Glutamatergic neuron (in vitro differentiated cells): ENCODE measurements at places on chromosomes 16 and 17.
A peak's percentile ranks its signal among the peaks of the same experiment; 100 is the strongest.

DNA sequence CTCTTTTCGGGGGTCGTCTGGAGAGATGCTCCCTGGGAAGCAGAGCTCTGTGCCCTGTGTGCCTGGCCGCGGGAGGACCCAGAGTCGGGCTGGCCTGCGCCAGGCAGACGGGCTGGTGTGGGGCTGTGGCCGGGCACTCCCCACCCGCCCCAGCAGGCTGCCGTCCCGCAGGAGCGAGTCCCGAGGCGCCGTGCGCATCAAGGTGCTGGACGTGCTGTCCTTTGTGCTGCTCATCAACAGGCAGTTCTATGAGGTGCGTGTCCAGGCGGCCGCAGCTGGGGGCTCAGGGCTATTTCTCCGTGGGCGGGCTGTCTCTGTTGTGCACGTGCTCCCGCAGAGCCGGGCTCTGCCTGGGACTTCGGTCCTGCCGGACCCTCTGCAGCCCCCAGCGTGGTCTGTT lies 15.0 kb downstream of the TSC2 start:
- DNase-seq, result no peak

- no peak for DNase-seq
Observed at GRCh38 chr16:66207883-66208265, 158.6 kb upstream of the CDH5 start.

GRCh38 chr17:48283411-48283810 lies 146.6 kb downstream of the SKAP1 start:
- no peak for DNase-seq

DNA sequence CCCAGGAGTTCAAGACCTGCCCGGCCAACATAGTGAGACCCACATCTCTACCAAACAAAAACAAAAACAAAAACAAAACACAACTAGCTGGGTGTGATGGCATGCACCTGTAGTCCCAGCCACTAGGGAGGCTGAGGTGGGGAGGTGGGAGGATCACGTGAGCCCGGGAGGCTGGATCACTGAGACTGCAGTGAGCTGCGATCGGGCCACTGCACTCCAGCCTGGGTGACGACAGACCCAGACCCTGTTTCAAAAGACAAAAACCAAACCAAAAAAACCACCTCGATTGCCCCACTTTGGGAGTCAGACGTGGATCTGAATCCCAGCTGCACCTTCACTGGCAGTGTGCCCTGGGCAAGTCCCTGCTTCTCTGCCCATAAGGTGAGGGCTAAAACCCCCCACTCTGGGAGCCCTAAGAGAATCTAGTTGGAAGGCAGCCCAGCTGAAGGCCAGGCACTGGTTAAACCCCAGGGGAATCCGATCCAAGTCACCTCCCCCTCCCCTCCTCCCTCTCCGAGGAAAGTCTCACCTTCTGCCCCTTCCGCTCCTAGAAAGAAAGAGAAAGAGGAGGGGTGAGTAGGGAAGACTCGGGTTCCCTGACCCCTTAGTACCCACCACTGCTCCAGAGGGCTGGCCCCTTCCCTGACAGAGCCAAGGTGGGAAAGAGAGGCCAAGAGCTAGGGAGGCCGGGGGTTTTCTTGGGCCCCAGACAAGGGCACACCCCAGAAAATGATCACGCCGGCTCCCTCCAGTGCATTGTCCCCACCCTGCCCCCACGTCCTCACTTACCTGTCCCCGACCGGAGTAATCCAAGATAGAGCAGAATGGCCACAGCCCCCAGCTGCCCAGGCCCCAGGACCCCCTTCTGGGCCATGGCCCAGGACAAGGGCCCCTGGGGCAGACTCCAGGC lies 647 bp downstream of the PRSS8 start:
- DNase-seq, result no peak

DNA sequence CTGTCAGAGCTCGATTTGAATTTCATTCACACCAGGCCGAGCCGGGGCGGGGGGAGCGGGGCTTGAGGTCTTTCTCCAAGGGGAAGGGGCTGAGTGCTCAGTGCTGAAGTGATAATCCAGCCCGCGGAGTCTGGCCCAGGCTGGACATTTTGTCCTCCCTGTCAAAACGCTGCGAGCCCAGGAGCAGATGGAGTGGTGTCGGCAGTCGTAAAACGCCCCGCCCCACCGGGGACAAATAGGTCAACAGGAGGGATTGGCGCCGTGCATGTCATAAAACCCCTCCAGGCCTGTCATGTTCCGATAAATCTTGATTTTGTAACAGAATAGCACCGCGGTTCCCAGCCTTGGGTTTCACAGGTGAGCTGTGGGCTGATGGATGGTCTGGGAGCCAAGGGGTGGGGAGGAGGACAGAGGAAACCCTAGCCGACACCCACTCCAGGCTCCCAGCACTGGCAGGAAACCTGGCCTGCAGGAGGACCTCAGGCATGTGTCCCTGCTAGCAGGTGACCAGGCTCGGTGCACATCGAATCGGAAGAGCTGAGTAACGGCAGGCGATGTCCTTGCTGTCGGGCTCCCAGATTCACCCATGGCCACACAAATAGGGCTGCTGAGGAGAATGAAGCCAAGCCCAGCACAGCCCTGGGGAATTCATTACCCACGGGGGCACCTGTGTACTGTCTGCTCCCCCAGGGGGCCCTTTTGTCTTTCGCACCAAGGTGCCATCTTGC lies 341.4 kb downstream of the FOXL1 start:
- DNase-seq, result no peak

DNA sequence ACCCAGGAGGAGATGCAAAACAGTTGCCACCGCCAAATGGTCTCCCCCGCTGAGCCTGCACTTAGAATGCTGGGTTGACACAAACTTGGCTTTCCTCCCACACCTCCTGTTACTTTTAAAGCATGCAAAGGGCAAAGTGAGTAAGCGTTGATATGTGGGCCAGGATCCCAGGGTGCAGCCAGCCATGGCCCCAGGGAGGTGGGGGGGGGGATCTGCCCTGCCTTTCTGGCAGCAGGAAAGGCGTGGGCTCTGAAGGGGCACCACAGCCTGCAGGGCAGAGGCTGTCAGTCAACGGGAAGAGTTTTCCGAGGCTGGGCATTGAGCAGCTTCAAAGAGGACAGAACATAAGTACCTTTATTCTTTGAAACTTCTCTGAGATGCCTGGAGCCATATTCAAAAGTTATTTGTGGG lies 142.3 kb downstream of the ABCC12 start:
- DNase-seq, result no peak

DNA sequence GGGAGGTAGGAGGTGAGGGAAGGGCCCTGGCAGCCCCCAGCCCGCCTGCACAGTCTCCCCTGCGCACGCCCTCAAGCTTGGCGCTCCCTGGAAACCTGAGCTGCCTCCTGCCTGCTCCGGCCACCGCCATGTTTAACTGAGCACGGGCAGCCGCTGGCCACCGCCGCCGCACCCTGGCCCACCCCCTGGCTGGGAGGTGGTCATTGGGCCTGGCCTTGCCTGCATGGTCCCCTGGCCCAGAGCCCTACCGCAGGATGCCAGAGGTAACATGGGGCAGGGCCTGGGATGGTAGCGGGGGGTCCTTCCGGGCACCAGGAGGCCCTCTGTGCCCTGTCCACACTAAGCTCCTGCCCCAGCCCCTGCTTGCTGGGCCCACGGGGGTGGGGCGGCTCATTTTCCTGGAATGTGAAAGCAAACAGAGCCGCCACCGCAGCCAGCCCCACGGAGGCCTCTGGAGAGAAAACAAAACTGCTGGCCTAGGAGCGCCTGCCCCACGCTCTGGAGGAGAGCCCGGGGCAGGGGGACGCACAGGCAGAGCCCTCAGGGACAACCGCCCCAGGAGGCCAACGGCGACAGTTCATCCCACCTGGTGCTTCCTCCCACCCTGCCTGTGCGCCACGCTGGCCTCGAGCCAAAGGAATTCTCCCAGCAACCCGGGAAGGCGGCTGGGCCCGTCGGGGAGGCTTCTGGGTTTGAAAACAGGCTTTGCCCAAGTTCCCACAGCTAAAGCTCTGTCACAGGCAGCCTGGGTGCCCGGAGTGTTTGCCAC lies 8.9 kb downstream of the NHERF2 start:
- no peak for DNase-seq

- no peak for DNase-seq
Observed at GRCh38 chr16:11232852-11233726, 22.9 kb downstream of the SOCS1 start.

GRCh38 chr16:1571012-1571671 lies 37.7 kb downstream of the TMEM204 start:
- no peak for DNase-seq

DNA sequence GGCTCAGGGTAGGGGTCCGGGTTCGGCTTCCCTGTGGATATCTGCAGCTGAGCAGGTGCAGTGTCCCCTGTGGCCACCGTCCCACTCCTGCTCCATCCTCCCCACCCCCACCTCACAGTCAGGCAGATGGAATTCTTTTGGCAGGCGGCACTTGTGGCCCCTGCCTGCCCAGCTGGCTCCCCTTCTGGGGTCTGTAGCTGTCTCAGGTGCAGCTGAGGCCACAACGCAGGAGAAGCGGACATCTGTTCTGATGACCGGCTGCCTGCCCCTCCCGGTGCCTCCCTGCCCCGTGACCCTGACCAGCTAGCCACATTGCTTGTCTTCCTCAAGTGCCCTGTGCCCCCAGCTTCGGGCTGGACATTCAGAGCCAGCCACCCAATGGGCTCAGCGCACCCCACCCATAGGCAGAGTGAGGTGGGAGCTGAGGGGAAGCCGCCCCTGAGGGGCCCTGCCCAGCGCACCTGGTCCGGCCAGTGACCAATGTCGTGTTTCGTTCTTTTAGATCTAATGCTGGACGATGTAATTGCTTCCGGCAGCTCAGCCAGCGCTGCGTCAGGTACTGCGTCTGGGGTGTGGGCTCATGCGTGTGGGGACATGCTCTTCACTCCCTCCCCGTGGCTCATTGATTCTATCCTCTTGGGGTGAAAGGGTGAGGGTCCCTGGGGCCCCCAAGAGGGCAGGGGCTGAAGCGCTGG lies 25.2 kb upstream of the ABCC3 start:
- DNase-seq, result peak; percentile 68

- DNase-seq, result peak; percentile 72
Observed at GRCh38 chr17:48492401-48493298, 38.2 kb downstream of the HOXB1 start.

DNA sequence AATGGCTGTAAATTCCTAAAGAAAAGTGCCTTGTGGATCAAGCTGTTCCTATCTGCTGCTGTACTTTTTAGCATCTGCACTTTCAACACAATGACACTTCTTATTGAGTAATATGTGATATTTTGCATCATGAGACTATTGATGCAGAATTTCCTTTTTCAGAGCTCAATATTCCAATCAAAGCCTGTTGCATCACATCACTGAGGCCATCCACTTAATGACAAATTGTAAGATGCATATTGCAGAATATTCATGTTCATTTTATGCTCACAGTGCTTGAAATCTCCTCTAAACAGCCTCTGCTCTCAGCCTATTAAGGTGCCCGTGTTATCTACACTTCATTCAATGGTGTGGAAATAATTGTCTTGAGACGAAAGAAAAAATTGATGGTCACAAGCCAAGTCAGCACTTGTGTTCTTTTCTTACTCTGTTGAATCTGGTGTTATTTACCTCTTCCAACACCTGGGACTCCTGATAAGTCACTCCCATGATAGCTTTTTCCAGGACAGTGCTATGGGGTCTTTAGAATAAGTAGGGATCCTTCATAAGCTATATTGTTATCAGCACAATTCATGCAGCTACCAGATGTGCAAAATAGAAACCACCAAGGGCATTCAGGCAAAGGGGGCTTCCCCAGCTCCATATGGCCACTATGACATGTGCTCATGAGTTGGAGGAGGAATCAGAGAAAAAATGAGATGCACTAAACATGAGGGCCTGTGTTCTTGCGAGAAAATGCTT lies 9.3 kb upstream of the SKAP1 start:
- no peak for DNase-seq

- peak; percentile 77 for DNase-seq
Observed at GRCh38 chr17:76369804-76370203, 14.6 kb upstream of the SPHK1 start.

GRCh38 chr17:57394375-57394774 lies 138.1 kb downstream of the MSI2 start:
- no peak for DNase-seq

DNA sequence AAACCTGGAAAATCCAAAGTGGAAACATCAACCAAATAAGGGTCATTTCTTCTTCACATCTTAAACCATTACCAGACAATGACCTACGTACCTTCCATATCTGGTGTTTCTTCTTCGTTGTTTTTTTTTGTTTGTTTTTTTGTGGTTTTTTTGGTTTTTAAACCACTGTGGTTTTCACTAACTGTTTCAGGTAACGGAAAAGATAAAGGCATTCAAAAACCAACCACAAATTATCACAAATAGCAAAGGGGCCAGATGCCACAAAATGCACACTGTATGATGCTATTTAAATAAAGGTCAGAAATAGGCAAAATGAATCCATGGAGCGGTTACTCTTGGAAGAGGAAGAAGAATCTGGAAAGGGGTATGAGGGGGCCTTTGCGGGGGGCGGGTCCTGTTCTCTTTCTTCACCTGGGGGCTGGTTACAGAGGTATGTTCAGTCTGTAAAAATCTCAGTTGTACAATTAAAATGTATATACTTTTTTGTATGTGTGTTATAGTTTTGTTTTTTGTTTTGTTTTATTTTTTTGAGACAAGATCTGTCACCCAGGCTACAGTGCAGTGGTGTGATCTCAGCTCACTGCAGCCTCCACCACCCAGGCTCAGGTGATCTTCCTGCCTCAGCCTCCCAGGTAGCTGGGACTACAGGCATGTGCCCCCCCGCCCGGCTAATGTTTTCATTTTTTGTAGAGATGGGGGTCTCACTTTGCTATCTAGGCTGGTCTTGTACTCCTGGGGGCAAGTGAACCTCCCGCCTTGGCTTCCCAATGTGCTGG lies 29.6 kb downstream of the LITAF start:
- DNase-seq, result no peak

DNA sequence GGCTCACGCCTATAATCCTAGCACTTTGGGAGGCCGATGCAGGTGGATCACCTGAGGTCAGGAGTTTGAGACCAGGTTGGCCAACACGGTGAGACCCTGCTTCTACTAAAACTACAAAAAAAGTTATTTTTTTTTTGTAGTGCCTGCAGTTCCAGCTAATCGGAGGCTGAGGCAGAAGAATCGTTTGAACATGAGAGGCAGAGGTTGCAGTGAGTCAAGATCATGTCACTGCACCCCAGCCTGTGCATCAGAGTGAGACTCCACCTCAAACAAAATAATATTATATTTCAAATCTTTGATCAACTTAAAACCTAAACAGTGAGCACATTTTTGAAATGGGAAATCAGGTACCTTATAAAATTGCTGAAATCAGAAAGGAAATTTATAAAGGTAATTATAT lies 36.5 kb downstream of the NCOR1 start:
- no peak for DNase-seq
